ENCODE measurements at places on chromosomes 4 and X.

DNA sequence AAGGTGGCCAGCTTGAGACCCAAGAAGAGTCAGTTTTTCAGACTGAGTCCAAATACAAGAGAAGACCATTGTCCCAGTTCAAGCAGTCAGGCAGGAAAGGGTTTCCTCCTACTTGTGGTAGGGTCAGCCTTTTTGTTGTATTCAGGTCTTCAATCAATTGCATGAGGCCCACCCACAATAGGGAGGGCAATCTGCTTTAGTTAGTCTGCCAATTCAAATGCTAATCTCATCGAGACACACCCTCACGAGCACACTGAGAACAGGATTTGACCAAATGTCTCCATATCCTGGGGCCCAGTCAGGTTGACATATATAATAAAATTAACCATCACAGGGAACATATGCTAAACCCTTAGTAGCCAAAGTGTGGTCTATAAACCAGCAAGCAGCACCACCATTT, 75.3 kb upstream of the FRMPD3 start:
- DNase-seq, result no peak

GRCh38 chr4:108171339-108172230, 2.9 kb upstream of the LEF1 start:
- DNase-seq, result no peak

DNA sequence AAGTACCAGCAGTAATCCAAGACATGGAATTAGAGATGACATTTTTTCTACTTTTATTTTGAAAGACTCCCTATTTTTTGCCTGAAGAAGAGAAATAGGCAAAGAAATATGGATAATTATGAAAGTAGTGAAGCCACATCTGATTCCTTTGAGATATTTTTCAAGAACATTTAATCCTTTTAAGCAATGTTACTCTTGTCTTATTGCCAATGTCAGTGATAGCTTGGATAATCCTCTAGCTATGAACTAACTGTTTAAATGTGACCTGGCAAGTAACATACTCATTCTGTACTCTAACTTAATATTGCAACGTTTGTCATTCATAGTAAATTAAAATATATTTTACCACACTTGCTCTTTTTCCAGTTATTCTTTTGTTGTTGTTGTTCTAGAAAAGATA, 181.3 kb downstream of the VEGFC start:
- DNase-seq, result no peak

DNA sequence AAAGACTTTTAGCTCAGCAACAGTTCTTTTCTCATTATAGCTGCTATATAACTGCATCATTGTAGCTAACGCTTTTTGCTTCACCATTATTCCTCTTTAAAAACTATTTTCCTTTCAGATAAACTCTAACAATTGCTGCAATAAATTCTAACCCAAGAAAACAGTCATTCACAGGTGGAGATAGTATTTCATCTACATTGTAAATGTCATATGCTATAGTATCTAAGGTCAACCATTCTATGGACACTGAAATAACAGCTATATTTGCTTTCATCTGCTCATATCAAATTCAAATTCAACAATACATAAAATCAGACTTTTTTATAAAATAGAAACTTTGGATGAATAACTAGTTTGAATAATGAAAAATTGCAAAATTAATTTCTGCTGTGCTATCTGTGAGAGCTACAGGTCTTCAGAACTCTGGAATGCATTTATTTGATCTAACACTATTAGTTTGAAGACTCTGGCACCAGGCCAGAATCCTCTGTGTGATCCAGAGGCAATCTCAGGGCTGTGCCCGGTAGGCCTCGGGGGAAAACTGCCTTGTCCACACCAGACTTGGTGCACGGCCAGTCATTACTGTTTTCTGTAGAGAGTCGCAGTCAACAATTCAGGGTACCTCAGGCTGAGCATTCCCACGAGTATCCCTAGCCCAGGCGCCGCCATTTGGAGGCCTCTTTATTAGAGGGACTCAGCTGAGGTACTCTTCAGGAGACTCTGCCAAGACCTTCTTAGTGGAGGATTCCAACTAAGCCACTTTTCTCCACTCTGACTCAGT, 332.4 kb downstream of the SLC7A11 start:
- peak; percentile 23 for DNase-seq

GRCh38 chrX:15146515-15146914, 123.4 kb downstream of the ASB9 start:
- no peak for DNase-seq

All from NCI-H1105 treated with DMSO at 0.1 percent for 48 hours (cell line).